ENCODE measurements at places on chromosomes 4 and X. TPM values are rescaled to one million over a fixed set of nuclear protein-coding genes. Genes with fewer than 3 reads are reported as not detected.

Gene RIBC1
- polyA plus RNA-seq: 8.6 TPM

Gene C4orf54
- 0.03 TPM for polyA plus RNA-seq

Gene NWD2
- under 0.01 TPM for polyA plus RNA-seq

Gene GAB1
- 4.1 TPM for polyA plus RNA-seq

Gene KLKB1
- polyA plus RNA-seq: 4.7 TPM

Gene TAPT1
- 56.2 TPM for polyA plus RNA-seq

Gene FANCB
- 0.73 TPM for polyA plus RNA-seq

Gene PIM2
- polyA plus RNA-seq: 4.8 TPM

Gene FRMD7
- polyA plus RNA-seq: not detected

Gene IL2
- polyA plus RNA-seq: not detected

Gene FAM47A
- not detected for polyA plus RNA-seq

Gene CXCL11
- polyA plus RNA-seq: 0.24 TPM

Gene PI4K2B
- polyA plus RNA-seq: 4.6 TPM

Gene AKAP17A
- 84.0 TPM for polyA plus RNA-seq

Gene CENPVL1
- not detected for polyA plus RNA-seq

Gene MAGEA11
- not detected for polyA plus RNA-seq

Gene TLR2
- polyA plus RNA-seq: 8.7 TPM

DNA sequence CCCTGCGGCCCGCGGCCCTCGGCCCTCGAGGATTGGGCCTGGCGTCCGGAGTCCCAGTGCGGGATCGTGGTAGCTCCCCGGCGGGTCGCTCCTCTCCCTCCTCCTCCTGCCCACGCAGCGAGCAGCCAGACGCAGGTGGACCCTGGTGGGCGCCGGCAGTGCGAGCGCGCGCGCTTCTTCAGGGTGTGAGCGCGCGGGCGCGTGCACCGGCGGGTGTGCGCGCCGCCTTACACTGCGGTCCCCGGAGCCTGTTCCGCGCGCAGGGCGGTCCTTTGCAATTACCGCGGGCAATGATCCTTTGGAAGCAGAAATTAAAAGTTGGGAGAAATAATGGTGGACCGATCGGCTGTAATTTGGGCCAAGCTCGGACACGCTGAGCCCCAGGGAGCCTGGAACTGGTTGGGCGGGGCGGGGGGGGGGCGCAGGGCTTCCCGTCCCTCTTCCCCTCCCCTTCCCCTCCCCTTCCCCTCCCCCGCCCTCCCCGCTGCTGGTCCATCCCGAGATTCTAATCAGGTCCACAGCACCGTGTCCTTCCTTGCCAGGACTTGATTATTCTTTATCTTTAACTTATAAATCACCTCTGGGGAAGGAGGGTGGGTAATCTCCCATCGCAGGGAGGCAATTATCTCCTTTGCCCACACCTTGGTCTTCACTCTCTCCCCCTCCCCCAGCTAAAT, 1.6 kb upstream of the NKX1-1 start:
- peak; percentile 6 for DNase-seq

DNA sequence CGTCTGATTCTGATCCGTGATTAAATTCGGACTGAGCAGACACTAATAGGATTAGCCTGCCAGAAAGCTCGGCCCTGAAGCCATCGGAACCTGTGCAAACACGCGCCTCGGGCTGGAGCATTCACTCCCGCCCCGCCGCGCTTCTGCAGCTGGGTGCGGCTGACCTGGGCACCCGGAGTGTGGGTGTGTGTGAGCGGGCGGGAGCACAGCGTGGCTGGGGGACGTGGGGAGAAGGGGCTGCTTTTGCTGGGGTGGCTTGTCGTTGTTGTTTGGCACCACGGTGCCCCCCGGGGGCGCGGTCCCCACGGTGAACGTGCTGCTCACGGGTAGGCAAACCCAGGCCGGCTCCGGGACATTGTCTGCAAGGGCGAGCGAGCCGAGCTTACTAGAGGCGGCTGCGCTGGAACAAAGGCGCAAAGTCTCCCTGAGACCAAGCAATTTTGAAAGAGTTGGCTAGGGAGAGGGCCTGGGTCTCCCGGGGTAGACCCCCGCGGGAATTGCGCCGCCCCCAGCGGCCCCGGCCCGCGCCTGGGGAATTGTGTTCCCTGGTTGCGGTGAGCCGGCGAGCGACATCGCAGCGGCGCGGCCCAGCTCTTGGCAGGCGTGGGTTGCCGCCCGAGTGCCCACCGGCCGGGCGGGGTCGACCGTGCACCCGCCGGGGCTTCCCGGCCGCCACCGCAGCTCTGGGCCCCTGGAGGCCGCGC, 1.4 kb downstream of the MAMLD1 start:
- no peak for DNase-seq

- DNase-seq: no peak
Observed at GRCh38 chr4:152503653-152504290, 32.1 kb downstream of the FBXW7 start.

GRCh38 chr4:144582975-144583374, 63.0 kb upstream of the HHIP start:
- no peak for DNase-seq

- no peak for DNase-seq
Observed at GRCh38 chr4:81806485-81806884, 334.8 kb upstream of the RASGEF1B start.

DNA sequence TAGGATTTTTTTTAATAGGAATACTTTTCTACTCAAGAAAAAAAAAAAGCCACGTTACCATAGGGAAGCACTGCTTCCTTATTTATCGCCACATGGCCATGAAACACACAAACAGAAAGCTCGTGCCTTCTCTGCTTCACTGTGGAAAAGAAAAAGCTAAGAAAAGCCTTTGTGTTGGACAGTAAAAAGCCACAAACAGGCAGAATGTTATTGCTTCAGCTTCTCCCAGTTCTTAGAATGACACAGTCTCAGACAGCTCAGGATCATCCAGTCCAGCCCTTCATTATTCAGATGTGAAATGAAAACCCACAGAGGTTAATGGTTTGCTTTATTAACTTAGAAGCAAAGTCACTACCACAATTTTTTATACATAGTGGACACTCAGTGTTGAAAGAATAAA, 181.6 kb upstream of the NOCT start:
- DNase-seq: no peak

GRCh38 chr4:42280327-42281095, 116.8 kb upstream of the SHISA3 start:
- DNase-seq: no peak

- no peak for DNase-seq
Observed at GRCh38 chr4:107153228-107153627, 117.1 kb upstream of the DKK2 start.

DNA sequence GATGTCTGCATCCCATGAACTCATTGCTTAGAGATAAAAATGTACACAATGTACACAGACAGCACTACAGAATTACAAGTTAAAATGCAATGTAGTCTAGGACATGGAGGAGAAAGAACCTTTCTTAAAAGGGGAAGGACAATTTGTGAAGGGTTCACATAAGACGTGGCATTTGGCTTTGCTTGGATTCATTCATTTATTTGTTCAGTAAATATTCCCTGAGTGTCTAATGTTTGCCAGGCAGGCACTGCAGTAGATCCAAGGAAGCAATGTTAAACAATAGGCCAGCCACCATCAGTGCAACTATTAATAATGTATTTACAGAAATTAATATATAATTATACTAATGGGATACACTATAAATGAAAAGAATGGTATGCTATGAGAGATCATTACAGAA, 94.4 kb downstream of the GRIA2 start:
- no peak for DNase-seq

DNA sequence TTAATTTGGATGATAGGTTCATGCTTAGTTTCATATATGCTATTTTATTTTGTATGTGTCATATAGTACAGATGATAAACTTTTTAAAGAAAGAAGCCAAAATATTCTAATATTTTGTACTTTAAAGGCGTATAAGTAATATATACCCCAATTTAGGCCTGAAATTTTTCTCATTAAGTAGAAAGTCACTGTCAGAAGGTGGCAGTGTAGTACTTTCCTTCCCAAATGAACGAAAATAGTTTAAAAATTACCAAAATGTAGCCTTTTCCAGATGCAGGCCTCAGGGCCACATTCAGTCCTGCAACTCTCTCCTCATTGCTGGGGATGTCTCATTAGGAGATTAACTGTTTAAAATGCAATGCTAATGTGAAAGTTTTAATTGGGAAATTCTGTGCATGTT, 1263.6 kb downstream of the C4orf33 start:
- DNase-seq: no peak

DNA sequence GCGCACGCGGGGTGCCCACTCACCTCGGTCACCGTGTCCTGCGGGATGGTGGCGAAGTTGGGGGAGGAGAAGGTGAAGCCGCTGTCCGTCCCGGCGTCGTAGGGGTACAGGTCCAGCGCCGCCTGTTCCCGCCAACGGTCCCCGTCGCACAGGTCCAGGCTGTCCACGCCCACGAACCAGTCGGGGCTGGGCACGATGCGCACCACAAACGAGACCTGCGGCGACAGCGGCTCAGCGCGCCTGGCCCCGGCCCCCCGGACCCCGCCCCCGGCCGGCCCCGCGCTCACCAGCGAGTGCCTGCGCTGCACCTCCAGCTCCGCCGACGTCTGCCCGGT, 1.4 kb downstream of the SPON2 start:
- no peak for DNase-seq

- no peak for DNase-seq
Observed at GRCh38 chrX:132004728-132005127, 18.4 kb upstream of the STK26 start.

GRCh38 chr4:144666539-144667175, 20.7 kb downstream of the HHIP start:
- no peak for DNase-seq

- DNase-seq: no peak
Observed at GRCh38 chr4:147175460-147176025, 229.9 kb upstream of the TTC29 start.

DNA sequence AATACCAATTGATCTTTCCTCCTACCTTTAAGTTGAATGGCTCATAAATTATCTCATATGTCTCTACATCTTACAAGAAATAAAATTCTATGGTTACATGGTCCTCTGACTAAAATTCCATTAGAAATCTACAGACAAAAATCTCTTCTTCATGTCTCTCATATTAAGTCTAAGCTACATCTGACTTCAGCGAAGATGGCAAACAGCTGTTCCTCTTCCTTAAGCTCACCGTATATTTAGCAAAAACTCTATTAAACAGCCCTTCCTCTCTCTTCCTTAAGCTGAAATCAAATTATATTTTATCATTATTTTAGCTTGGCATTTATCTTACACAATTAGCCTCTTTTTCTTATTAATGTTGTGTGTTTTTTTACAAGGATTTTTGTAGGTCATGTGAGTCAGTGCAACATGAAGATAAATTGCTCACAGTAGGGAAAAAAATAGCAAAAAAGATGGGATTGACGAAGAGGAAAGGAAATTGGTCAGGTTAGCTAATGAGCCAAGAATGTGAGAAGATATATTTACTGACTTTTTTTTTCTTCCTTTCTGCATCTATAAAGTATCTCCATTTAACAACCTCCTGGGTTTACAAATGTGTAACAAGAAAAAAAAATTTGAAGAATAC, 2412.8 kb downstream of the ARAP2 start:
- no peak for DNase-seq

GRCh38 chrX:31633349-31633748, 561.5 kb upstream of the FTHL17 start:
- DNase-seq: no peak

GRCh38 chr4:121950680-121951520, 960 bp downstream of the TRPC3 start:
- peak; percentile 11 for DNase-seq

- no peak for DNase-seq
Observed at GRCh38 chrX:126342859-126343258, 176.8 kb upstream of the DCAF12L2 start.

DNA sequence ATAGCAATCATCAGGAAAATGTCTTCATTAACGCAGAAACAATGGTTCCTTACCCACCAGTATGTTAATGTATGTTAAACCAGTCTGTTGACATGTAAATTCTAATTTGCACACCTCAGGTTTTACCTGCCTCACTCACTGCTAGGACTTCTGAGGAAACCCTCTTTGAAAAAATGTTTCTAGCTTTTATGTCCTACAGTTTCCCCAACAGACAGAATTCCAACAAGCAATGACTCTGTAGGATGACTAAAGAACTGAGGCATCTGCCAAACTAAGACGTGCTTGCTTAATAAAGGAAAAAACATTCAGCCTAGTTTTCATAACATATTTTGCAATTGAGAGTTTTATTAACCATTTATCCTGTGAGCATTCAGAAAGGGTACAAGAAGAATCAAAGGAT, 20.6 kb upstream of the SOX3 start:
- DNase-seq: no peak

DNA sequence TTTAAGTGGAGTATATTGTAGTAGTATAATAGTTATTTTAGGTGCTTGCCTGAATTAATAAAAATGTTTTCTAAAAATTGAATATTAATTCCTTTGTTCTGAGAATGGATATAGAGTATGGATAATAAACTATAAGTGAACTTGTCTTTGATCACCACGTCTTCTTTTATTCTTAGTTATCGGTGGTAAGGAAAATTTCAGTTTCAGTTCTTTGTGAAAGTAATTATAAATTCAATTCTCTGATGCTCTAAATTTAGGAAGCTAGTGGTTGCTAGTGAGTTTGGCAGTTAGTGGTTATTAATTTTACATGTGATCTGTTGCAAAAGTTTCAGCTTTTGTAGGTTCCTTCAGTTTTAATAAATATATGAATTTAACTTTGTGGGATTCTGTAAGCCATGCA, 30.8 kb downstream of the MRPL1 start:
- no peak for DNase-seq

DNA sequence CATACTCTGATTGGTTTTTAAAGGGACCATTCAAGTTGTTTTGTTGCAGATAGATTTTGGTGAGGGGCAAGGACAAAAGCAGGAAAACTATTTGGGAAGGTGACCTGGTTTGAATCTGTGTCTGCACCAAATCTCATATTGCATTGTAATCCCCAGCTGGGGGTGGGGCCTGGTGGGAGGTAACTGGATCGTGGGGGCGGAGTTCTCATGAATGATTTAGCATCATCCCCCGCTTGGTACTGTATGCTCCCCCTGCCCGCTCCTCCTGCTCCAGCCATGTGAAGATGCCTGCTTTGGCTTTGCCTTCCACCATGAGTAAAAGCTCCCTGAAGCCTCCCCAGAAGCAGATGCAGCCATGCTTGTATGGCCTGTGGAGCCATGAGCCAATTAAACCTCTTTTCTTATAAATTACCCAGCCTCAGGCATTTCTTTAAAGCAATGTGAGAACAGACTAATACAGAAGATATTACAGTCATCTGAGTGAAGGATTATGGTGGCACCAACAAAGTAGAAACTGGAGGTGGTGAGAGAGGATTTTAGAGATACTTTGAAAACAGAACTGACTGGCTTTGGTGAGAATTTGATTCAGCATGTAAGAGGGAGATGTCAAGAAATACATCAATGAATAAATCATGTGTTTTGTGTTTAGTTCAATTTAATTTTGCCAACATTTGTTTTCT, 14.4 kb downstream of the IL21 start:
- no peak for DNase-seq

DNA sequence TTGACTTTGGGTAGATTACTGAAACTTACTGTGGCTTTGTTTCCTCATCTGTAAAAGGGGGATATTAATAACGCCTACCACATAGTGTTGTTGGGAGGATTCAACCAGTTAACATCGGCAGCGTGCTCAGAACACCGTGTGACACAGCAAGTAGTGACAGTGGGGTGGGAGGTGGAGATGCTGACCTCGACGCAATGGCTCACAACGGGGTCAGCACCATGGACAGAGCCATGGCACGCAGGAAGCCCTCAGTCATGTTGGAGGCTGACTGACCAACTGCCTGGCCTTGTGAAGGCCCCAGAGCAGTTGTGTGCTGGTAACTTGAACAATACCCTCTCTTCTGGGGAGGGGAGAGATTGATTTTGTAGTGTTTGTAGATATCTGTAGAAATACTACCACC, 93.2 kb downstream of the WFS1 start:
- DNase-seq: no peak
